ENCODE measurements at places on chromosomes 4 and X.

DNA sequence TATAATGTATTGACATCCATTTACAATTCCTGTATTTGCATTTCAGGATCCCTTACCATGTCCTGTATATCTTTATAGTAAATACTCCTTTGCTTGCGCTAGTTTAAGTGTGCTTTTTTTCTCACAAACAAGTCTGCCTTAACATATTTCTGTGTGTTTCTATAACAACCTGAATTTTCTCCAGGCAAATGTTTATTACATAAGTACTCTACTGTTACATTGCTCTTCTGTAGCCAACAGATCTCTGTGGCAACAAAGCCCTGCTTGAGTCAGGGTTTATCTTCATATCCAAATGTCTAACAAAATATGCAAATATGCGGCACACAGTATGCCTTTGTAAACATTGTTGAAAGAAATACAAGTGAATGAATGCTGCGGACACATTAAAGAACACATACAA lies 625.5 kb downstream of the TLL1 start:
- no peak for DNase-seq

DNA sequence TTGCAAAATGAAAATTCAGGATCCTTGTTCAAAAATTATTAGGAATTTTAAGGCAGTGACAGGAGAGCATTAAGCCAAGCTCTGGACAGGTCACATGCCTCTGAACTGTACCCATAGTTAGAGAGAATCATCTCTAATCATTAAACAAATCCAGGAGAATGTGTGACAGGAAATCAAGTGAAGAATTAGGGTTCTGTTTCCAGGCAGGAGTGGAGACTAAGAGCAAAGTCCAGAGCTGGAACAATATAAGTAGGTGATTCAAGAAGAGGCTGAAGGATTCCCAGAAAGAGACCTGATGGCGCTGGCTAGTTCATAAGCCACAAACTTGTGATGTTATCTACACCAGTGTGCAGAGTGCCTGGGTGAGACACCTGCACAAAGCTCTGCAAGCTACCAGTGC lies 104.6 kb upstream of the PRKG2 start:
- no peak for DNase-seq

- no peak for DNase-seq
These were observed 568.0 kb downstream of the STIM2 start for GRCh38 chr4:27428661-27429060.

GRCh38 chr4:1521821-1522361 lies 115.6 kb upstream of the NKX1-1 start:
- DNase-seq = no peak

DNA sequence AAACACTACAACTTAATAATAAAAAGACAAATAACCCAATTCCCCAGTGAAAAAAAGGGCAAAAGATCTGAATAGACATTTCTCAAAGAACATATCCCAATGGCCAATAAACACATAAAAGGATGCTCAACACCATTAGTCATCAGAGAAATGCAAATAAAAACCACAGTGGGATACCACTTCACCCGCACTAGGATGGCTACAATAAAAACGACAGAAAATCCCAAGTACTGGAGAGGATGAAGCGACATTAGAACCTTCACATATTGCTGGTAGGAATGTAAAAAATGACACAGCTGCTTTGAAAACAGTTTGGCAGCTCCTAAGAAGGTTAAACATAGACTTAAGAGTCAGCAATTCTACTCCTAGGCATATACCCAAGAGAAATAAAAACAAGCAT lies 140.6 kb upstream of the ARX start:
- no peak for DNase-seq

GRCh38 chr4:18934197-18934596 lies 912.6 kb upstream of the LCORL start:
- peak; percentile 2 for DNase-seq

DNA sequence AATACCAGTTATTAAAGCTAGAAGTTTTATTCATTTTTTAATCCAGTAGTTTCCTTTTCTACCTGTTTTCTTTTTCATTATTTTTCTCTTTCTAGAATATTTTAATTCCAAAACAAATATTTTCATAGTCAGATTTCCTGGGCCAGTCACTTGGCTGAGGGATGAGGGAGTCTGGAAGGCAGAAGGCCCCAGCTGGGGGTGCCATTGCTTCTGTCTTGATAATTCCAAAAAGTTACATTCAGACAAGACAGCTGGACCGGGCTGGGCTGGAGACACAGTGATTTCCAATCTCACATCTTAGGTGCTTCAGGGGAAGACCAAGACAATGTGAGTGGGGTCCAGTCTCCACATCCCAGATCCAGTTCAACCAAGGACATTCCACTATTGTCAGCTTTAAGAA lies 263.5 kb downstream of the TMA16 start:
- DNase-seq = no peak

DNA sequence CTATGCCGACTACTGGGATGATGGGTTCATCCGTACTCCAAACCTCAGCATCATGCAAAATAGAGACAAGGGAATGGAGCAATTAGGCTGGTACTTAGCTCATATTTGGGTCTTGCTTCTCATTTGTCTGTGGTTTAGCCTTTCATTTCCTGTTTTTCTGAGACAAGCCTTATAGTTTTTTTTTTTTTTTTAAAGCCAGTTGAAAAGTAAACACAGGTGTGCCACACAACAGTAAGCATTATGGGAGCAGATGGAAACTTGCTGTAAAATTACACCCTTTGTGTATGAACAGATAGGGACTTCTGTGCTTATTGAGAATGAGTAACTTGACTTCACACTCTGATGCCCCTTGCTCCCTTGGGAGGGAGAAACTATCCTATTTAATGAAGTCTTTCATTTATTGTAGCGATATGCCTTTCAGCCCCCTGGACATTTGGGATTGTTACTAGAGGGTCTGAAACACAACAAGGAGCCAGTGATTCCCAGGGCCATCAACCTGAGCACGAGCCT lies 13.7 kb downstream of the RASSF6 start:
- no peak for DNase-seq

- DNase-seq = no peak
These were observed 225.8 kb upstream of the TEX13C start for GRCh38 chrX:125093852-125094251.

GRCh38 chrX:56800801-56801200 lies 71.8 kb downstream of the NBDY start:
- no peak for DNase-seq

GRCh38 chr4:172865531-172866127 lies 303.0 kb upstream of the GALNT7 start:
- DNase-seq = no peak

DNA sequence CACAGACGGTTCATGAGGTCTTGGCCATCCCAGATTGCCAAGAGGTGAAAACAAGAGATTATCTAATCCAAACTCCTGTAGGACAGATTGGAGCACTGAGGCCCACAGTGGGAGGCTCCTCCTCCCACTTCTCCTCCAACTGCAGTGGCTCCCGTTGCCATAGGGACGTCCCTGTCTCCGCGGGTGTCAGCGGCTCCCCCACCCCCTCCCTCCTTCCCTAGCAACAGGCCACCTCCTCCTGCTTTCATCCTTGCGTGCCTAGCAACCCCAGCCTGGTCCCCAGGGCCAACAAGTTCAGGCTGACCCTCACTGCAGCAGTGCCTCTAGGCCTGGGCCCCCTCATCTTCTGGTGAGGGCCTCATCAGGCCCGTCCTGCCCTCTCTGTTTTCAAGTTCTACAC lies 6.8 kb upstream of the IQSEC2 start:
- peak; percentile 16 for DNase-seq

GRCh38 chrX:47447607-47448006 lies 35.4 kb downstream of the ZNF41 start:
- DNase-seq = no peak

- no peak for DNase-seq
These were observed 22.5 kb downstream of the ZNF41 start for GRCh38 chrX:47460561-47460960.

DNA sequence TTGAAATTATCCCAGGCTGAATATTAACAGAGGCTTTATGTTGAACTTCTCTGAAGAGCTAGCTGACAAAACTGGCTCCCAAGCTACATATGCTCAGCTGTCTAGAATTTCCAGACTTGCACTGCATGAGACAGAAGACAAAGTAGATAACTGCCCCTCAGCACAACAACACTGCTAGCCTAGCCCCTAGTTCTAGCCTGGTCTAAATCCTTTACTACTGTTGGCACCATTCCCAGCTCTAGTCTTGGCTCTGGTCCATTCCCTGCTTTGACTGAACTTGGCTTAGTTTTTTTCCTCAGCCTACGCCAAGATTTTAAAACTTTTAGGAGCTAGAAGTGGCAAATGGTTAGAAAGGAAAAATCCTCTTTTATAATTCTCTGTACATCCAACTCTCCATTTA lies 7.6 kb upstream of the OPHN1 start:
- peak; percentile 18 for DNase-seq

DNA sequence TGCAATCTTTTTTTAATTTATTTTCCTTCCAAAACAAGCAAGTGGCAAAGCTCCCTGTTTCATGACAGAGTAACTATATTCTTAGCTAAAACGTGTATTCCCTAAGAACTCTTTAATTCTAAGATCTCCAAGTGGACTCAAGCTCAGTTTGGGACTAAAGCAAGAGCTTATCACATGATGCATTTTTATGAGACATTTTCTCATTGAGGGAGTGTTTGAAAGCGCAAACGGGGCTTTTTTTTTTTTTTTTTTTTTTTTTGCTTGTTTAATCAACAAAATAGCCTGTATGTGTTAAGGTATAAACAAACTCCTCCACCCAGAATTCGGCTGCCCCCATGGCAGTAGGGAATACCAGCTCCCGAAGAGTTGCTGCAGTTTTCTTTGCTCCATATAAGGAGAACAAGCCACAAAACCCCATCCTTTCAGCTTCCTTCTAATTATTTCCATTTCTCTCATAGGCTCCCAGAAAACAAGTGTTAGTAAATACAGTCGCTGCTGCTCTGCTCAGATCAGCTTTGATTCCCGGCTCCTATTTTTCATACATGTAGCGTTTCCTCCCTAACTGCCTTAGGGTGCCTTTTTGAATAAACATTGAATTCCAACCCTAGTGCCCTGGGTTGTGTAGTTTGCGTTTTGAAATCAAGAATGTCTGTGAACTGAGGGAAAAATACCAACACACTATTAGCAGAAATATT lies 669 bp upstream of the PPARGC1A start:
- DNase-seq = no peak

GRCh38 chrX:25754399-25754798 lies 383.7 kb upstream of the MAGEB18 start:
- DNase-seq = no peak

- DNase-seq = no peak
These were observed 42.1 kb downstream of the TEX13B start for GRCh38 chrX:107940095-107940494.

DNA sequence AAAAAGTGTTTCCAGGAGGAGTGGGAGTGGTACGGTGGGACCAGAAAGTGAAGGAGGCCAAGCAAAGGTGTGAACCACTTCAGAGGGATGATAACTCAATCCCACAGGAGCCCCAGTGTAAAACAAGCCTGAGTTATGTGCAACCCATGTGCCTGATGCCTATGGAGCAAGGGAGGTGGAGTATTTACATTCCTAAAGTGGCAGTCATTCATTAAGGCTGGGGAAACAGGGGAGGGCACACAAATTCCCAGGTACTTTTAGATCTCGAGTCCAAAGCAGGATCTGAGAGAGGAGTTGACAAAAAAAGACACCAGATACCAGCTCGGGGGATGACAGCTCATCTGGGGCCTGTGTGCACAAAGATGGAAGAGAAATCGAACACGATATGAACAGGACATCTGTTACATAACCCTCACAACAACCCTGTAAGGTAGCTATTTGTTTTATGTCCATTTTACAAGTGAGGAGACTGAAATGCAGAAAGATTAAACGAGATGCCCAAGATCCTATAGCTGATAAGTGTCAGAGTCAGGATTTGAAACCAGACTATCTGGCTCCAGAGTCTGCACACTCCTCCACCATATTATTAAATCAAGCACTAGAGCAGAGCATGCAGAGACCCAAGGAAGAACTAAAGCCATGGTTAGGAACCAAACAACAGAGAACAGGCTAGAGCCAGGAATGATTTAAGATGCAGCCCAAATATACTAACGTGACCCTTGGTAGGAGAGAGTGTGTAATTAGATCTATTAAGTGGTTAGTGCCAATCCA lies 91.9 kb upstream of the MAPK10 start:
- peak; percentile 39 for DNase-seq

DNA sequence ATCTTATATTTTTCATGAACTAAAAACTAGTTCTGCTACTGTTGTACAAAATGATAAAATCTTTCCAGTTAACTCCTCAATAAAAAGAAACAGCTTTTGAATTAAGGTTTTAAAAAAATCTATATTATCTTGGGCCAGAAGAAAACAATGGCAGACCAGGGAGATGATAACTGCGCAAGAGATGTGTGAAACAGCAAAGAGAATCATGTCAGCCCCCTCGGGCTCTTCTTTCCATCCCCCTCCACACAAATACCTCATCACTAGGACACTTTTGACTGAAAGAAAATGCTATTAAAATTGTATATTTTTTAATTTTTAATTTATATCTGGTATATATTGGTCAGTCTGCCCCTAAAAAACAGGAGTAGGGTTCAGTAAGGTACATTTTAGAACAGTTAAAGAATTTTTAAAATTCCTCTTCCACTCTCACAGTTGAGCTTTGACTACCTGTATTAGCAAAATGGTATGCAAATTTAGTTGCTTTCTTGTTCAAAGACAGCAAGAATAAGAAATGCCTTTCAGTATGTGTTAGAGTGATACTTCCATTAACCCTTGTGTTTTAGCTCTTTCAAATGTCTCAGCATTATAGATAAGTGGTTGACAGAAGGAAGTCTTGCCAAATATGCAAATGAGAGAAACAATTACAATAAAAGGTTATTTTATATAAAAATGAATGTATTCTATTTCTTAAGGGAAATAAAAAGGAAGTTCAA lies 36.4 kb upstream of the LCORL start:
- DNase-seq = no peak

- DNase-seq = no peak
These were observed 269.9 kb downstream of the KCNIP4 start for GRCh38 chr4:21678711-21679110.

- no peak for DNase-seq
These were observed 39.6 kb downstream of the DKK2 start for GRCh38 chr4:106996490-106996889.

DNA sequence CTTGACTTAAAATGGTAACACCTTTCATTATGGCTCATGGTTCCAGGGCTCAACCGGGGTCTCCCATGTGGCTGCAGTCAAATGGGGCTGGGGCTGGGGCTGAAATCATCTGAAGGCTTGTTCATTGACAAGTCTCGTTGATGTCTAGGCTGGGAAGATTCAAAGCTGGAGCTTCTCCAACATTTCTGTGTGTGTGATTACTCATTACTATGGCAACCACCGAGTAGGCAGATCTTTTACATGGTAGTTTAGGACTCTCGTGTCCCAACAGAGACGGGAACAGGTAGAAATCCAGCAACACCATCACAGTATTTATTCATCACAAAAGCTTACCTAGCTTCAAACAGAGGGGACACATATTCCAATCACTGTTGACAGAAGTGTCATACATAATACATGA lies 7.8 kb downstream of the YTHDC1 start:
- DNase-seq = peak; percentile 31

DNA sequence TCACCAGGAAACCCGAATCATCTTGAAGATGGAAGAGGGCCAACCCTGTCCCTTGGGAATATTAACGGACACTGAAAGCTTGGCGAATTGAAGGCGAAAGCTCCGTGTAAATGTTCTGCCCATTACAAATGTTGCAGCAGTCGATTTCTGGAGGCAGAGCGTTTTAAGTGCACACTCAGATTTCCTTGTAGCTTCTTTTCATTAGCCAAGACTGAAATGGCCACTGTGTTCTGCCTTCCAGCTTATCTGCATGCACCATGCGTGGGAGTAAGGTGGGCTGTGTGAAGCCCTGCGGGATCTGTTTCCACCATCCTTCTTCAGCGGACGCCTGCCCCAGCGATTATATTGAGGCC lies 1.3 kb downstream of the SMIM20 start:
- DNase-seq = peak; percentile 41

- DNase-seq = no peak
These were observed 908.9 kb upstream of the LCORL start for GRCh38 chr4:18930487-18930886.

GRCh38 chrX:154368630-154369448 lies 5.6 kb downstream of the FLNA start:
- DNase-seq = peak; percentile 80

Measured in GM03348 (cell line).